ENCODE measurements at places on chromosomes 7 and 10.
A peak's percentile ranks its signal among the peaks of the same experiment; 100 is the strongest.

- no peak for DNase-seq
Observed at GRCh38 chr7:87624628-87625027, 3.6 kb upstream of the RUNDC3B start.

GRCh38 chr7:129298268-129298893, 73.6 kb downstream of the AHCYL2 start:
- peak; percentile 17 for DNase-seq

GRCh38 chr10:55287346-55287745, 486.3 kb upstream of the PCDH15 start:
- DNase-seq = no peak

- no peak for DNase-seq
Observed at GRCh38 chr10:90088024-90088317, 386.6 kb downstream of the KIF20B start.

DNA sequence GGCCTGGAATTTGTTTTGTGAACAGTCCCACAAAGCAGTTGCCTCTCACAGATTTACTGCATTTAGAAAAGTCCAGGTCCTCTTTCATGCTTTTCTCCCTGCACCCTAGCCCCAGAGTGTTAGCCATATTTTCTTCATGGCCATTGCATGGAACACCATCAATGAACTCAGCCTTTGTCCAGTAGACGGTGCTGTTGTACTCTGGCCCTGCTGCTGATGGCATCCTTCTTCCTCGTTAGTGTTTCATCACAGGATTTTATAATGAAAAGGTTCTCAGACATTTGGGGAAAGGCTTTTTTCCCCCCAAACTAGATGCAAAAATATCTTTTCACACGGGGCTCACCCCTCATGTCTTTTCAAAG, 93.0 kb upstream of the SLC25A13 start:
- DNase-seq = no peak

GRCh38 chr7:113161050-113161449, 42.7 kb upstream of the SMIM30 start:
- no peak for DNase-seq

DNA sequence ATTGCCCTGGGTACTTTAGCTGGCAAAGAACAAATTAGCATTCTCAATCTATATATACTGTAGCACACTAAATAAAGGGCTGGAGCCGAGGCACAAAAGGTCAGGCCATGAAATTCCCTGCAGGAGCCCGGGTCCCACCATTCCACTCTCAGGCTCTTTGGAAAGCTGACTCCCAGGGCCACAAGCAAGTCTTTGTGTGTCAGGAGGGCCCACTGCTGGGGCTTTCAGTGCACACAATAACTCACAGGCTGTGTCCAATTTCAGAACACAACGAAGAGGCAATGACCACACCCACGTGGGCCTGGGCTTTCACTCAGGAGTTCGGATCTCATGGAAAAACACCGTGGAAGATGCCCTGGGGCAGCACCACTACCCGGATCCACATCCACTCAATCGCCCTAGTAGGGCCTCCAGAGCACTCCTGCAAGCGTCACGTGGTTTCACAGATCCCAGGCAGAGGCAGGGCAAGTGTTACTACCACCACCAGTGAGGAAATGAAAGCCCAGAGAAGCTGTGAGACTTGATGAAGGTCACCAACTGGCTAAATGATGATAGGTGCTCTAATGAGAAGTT, 60.3 kb downstream of the COBL start:
- no peak for DNase-seq

DNA sequence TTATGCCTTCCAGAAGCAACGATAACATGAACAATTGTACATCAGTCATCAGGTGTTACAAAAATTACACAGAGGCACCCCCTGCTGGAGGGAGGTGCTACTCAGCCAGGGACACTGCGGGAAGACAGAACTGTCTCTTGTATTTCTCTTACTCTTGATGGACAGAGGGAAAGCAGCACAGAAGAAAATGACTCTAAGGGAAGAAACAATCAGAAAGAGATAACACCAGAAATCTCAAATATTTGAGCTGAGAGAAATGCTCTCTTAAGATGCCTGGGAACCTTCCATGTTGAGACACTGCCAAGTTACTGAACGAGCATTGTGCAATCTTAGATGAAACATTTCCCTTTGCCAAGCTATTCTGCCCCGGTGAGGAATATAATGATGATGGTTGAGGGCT, 227.6 kb upstream of the NPSR1 start:
- no peak for DNase-seq

- DNase-seq = no peak
Observed at GRCh38 chr10:110462166-110463095, 35.3 kb upstream of the DUSP5 start.

GRCh38 chr7:11436316-11436715, 395.7 kb downstream of the THSD7A start:
- no peak for DNase-seq

DNA sequence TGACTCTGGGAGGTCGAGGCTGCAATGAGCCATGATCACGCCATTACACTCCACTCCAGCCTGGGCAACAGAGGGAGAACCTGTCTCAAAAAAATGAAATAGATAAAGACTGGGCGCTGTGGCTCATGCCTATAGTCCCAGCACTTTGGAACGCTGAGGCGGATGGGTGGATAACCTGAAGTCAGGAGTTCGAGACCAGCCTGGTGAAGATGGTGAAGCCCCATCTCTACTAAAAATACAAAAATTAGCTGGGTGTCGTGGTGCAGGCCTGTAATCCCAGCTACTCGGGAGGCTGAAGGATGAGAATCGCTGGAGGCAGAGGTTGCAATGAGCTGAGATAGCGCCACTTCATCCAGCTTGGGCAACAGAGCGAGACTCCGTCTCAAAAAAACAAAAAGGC, 1.1 kb upstream of the DDX21 start:
- no peak for DNase-seq

- no peak for DNase-seq
Observed at GRCh38 chr7:87926581-87927461, 7.2 kb upstream of the ADAM22 start.

GRCh38 chr7:145698526-145699262, 417.9 kb upstream of the CNTNAP2 start:
- no peak for DNase-seq

DNA sequence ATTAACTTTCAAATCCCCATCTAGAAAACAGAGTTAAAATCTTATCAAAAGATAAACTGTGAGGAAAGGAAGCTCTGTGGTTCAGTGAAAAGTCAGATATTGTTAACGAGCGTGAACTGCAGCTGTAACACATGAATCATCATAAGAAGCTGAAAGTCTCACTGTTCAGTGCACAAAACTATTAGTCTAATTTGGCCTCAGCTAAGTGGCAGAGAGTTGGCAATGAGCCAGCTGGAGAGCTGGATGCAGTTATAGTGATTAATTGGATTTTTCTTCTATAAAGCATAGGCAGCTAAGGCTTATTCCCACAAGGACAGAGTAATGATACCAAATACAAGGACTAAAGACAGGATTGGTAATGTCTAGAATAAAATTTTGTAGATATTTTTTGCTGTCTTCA, 101.1 kb upstream of the ABCB5 start:
- no peak for DNase-seq

DNA sequence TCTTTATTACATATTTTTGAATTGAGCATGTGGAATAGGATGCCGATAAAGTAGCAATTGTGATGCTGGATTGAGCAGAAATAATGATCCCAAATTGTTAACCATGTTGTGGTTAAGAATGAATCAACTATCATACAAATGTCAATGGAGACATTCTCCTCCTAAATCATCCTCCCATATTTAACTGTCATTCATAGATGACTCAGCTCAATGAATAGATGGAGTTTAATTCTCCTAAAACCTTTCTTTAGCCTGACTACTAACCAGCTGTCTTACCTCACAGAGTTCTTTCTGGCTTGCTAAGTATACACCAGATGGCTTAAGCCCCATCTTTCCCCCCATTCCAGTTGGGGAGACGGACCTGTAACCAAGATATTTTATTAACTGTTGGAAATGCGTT, 23.4 kb upstream of the NPS start:
- no peak for DNase-seq

GRCh38 chr10:95572131-95572820, 11.1 kb upstream of the SORBS1 start:
- DNase-seq = no peak

GRCh38 chr10:132403511-132404168, 6.6 kb downstream of the PWWP2B start:
- no peak for DNase-seq

DNA sequence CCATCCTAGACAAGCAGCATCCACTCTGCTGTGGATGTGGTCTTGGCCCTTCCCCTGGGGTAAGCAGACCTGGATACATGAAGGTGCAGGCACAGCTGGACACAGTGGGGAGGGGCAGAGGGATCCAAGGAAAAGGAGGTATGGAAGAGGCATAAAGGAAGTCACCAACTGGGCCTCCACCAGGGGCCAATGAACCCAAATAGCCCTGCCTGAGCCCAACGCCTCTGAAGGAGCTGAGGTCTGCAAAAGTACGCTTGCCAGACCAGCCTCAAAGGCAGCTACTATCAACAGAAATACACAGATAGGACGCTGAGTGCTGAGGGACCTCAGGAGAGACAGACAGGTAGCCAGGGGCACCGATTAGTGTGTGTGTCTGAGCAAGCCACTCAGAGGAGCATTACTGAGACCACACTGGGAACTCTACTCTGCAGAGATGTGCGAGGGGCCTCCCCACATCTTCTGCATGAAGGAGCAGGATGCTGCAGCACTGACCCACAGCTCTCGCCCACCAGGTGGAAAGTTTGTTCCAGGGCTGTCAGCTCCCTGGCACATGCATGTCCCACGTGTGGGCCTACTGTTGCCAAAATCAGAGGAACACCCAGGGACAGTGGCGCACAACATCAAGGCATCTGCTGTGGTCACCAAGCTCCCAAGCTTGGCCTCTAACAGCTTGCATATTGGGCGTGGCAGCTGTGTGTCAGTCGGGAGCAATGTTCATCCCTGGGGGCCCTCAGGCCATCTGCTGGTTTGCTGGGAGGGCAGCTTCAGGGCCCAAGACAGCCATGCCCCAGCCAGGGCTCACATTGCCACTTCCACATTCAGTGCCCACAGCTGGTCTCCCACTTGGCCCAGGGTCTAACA, 40.0 kb downstream of the MKI67 start:
- no peak for DNase-seq

DNA sequence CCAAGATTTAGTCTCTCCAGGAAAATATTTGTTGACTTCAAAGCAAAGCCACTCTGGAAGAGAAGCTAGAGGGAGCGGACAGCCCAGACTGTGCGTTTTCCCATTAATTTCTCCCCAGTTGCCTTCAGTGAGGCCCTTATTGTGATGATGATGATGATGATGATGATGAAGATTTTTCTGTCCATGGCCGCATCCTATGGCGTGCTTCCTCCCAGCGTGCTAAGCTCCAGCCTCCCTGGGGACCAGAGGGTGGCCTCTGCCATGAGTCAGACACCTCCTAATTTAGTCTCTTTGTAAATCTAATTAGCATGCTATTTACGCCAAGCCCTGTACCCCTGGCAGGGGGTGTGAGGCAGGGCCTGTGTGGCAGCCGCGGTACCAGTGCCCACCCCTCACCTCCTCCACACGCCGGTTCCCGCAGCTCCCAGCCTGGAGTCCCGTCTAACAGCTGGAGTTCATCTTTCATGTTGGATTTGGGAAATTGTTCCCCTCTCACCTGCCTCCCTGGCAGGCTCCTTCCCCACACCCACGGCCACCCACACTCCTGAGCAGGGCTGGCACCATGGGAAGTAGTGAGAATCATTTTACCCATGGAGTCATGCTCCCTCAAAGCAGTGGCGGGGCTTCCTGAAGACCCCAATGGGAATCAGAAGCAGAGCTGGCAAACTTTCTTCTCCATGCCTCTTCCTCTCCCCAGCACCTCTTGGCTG, 92.2 kb downstream of the C10orf105 start:
- no peak for DNase-seq
